ENCODE measurements at places on chromosomes 16 and 17.

GRCh38 chr17:30074730-30075129 lies 41.9 kb upstream of the NSRP1 start:
- DNase-seq = no peak

GRCh38 chr17:61495161-61495857 lies 43.1 kb downstream of the TBX4 start:
- DNase-seq = no peak

DNA sequence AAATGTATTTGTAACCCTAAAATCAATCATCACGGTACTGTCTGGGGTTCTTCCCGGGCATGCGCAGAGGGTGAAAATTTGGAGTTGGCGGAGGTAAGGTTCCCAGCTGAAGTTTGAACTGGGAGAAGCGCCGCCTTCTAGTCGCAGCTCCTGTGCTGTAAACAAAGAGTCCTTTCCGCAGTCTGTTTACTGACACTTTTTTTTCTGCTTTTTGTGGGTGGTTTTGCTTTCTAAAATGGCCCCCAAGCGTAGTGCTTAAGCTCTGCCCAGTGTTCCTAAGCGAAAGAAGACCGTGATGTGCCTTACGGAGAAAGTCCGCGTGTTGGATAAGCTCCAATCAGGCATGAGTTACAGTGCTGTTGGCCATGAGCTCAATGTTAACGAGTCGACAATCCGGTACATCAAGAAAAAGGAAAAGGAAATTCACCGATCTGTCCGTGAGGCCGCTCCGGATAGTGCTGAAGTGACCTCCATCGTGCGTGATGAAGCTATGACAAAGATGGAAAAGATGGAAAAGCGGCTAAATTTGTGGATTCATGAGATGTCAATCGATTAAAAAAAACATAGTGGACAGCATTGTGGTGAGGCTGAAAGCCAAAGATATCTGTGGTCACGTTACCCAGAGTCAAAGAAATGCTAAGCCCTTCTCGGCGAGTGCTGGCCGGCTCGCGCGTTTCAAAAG lies 570 bp upstream of the CFDP1 start:
- peak; percentile 73 for DNase-seq

DNA sequence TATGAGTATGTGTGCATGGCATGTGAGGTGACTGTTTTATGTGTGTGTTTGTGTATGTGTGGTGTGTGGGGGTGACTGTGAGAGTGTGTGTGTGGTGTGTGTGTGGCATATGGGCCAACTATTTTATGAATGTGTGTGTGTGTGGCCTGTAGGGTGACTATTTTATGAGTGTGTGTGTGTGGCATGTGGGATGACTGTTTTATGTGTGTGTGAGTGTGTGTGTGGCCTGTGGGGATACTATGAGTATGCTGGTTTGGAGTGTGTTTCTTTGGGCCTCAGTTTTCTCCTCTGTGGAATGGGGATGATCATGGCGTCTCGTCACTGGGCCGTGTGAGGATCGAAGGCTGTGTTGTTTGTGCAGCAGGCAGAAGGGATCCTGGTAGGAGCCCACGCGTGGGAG lies 152.1 kb upstream of the PLCG2 start:
- no peak for DNase-seq

DNA sequence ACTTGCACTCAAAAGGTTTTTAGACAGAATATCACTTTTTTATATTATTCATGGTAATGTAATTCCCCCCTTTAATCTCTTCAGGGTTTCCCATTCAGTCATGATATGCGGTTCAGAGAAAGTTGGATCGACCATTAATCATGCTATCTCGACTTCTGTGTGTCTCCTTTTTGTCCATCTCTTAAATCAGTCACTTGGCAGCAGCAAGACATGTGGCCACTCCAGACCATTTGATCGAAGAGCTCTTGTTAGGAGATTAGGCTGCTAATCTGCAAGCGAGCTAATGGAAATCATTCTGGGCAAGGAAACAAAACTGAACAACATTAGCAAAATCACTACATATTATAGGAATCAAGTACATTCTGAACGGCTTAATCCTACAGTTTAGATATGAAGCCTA lies 449.9 kb downstream of the WWOX start:
- DNase-seq = no peak

DNA sequence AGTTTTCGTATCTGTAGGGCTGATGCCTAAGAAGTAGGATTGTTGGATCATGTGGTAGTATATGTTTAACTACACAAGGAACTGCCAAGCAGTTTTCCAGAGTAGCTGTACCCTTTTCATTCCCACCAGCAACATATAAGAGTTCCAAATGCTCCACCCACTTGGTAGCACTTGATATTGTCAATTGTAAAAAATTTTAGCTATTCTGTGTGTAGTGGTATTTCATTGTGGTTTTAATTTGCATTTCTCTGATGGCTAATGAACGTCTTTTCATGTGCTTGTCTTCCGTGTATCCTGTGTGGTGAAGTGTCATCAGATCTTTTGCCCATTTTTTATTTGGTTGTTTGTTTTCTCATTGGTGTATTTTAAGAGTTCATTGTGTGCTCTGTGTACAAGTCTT lies 69.7 kb downstream of the TANC2 start:
- no peak for DNase-seq

- DNase-seq = no peak
Measured at GRCh38 chr17:9232591-9233270, 211.4 kb downstream of the NTN1 start.

DNA sequence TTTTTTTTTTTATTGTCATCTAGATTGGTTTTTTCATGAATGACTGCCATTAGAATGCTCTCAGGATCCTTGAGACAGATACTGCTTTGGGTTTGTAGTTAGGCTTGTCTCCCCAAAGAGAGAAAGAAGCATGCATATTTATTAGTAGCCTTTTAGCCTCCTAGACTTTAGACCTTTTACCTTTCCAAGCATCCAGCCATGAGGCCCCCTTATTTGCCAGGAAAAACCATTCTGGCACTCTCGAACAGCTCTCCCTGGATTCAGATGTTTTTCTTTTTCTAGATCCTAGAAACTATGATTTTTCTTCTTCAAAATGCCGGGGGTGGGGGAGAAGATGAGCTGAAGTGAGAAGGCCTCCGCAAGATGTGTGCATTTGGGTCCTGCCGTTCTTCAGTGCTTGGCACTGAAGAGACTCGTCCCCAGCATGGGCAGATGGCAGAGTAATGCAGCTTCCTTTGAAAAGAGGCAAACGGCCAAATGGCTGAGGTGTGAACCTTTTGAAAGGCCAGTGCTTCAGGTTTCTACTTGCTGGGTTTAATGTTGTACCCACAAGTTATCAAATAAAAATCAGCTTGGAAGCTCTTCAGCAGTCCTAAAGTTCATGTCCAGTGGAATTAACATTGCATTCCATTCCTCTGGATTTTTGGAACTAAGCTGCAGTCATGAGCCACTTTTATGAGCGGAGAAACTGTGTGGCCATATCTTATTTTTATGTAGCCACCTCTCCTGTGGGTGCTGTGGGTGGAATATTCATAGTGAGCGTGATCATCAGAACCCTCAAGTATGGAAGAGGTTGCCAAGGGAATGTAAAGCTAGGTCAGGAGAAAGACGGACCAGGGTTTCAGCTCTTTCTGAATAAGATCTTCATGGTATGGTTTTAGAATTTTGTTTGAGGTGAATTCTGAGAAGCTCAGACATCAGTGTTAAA lies 7.2 kb downstream of the SOCS7 start:
- DNase-seq = no peak

DNA sequence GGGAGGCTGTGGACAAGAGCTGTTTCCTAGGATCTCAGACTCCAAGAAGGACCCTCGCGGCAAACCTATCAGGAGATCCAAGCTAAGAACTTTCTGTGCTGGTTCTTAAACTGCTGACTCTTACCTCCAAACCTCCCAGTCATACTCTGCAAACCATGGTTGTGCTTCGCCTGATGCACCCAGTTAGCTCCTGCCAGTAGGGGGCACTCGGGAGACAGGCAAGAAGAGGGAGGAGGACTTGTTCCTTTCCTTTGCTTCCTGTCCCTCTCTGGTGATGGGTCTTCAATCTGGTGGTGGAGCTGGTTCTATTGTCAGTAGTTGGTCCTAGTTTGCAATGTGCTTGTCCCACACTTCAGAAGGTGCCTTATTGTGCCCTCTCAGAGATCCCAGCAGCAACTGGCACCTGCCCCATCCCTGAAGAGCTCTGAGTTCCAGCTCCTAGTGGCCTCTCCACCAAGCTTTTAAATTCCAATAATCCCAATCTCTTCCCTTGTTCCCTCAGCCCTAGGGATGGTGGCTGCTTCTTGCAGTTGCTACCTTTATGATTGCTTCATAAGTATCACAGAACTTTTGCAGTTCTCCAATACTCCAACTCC lies 113.5 kb upstream of the RPL38 start:
- peak; percentile 29 for DNase-seq

- DNase-seq = no peak
Measured at GRCh38 chr17:77376795-77377709, 236.3 kb downstream of the SEC14L1 start.

- no peak for DNase-seq
Measured at GRCh38 chr17:74010903-74011302, 192.6 kb upstream of the RPL38 start.

- no peak for DNase-seq
Measured at GRCh38 chr16:24723663-24724062, 5.8 kb upstream of the TNRC6A start.

DNA sequence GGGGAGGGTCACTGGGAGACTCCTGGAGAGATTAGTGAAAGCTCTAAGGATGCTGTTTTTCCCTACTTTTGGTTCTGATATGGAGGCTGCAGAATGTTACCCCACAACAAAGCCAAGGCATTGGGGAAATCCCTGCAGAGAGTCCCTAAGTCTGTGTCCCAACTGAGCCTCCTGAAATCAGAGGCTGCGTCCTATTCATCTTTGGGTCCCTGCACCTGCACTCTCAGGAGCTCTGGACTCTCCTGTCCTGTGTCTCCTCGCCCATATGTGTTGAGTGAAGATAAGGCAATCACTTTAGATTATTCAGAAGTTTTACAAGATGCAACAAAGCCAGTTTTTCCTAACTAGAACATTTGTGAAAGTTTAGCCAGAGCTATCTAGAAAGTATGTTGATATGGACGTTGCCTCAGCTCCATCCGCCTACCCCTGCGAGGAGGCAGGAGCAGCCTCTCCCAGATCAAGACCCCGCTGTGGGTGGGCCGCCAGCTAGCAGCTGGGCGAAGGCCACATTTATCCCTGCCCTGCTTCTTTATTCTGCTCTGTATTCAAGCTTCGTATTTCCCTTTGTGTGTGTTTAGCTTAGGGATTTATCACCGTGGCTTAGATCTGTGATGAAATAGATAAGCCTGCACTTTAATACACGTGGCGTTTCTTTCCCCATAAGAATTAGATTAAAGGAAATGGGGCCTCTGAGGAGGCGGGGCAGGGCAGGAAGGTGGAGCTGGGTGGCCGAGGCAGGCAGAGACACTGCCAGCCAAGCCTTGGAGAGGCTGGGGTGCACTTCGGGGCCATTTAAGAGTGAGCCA lies 37.4 kb downstream of the SHISA6 start:
- no peak for DNase-seq

DNA sequence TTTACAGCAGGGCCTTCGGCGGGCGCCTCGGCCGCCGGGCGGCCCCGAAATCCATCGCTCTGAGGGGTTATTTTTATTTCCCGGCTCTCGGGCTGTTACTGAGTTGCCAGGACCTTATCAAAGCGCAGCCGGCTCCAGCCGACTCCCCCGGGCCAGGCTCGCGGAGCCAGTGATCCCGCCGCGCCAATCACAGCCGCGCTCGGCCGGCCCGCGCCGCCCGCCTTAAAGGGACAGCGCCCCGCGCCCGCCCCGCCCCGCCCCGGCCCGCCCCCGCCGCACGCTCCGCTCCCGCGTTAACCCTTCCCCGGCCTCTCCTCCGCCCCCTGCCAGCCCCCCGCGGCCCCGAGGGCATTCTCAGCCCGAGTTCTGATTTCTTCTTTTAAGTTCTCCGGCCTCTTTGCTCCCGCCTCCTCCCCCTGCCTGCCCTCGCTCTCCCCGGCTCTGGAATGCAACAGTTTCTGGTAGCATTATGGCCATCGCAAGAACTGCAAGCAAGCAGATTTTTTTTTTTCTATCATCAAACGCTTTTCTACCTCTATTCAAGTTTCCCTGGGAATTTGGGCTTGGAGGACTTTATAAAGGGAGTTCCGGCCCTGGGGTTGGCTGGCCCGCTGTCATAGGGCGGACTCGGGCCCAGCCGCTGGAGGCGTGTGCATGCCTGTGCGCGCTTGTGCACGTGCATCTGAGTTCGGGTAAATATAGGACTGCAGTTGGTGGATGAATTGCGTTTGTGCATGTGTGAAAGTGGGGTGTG lies at the start of gene AXIN2:
TSS of gene AXIN2 (minus strand) at position 197 of the 754 bp plus-strand sequence. CDS start 3,028 bp downstream, outside the sequence.
- DNase-seq = peak; percentile 47

- no peak for DNase-seq
Measured at GRCh38 chr16:81321536-81321935, 6.8 kb downstream of the GAN start.

DNA sequence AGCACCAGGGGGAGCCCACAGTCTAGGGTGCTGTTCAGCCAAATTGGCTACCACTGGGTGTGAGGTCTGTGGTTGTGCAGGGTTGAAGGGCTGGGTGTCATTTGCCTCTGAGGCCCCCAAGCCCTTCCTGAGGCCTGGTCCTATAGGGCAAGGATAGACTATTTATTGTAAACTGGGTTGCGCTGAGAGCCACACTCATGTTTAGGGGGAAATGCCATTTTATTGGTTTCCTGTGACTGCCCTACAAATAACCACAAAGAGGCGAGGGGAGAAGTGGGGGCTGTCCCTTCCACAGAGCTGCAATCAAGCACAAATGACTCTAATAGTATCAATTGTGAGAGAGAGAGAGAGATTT lies 3.6 kb upstream of the ZCCHC14 start:
- no peak for DNase-seq

GRCh38 chr16:72873044-72873443 lies 174.9 kb downstream of the ZFHX3 start:
- no peak for DNase-seq

DNA sequence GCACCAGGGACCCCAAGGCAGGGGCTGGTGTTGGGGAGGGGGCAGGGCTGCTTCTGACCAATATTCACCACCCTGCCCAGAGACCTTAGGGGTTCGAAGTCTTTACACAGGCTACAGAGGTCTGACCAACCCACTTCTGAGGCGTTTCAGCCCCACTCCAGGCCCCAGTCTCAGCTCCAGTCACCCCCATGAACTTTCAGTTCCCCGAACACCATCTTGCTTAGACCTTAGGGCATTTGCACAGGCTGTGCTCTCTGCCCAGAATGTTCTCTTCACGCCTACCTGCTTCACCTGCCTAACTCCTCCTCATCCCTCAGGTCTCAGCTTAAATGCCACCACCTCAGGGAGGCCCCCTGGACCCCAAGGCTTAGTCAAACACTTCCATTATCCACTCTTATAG lies 25.8 kb upstream of the CPNE2 start:
- no peak for DNase-seq

GRCh38 chr16:972316-973002 lies 1.7 kb upstream of the LMF1 start:
- DNase-seq = no peak

DNA sequence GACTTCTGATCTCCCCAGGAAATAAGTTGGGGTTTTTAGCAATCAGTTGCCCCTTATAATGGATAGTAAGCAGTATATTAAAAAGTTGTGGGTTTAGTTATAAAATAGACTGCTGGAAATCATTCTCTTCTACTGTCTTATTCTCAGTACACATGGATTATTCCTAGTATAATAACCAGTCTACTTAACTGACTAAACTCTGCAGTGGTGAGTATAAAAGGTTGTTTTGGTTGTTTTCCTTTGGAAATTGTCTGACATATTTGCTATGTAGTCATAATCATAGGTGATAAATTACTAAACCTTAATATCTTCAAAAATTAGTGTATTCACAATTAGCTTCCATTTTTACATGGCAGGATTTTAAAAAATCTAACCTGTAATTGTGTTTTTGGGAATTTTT lies 31.4 kb downstream of the CTCF start:
- DNase-seq = no peak

Measured in NCI-H1436 treated with DMSO at 0.1 percent for 48 hours (cell line).